ENCODE measurements at places on chromosomes 11 and 22. TPM values are rescaled to one million over a fixed set of nuclear protein-coding genes. Genes with fewer than 3 reads are reported as not detected.

Gene GPHA2
- 0.80 TPM for total RNA-seq

Gene TRPC6
- not detected for total RNA-seq

Gene TNNT3
- total RNA-seq = not detected

Gene NAT10
- total RNA-seq = 87.9 TPM

Gene CRYBB2
- total RNA-seq = 0.86 TPM

Gene SERPING1
- total RNA-seq = 22.3 TPM

Gene FOLR2
- not detected for total RNA-seq

Gene OR8D2
- total RNA-seq = not detected

Gene SPTBN2
- total RNA-seq = 103 TPM

Gene PANX2
- total RNA-seq = 0.62 TPM

Gene APOL4
- not detected for total RNA-seq

GRCh38 chr11:4084406-4085125, 10.0 kb upstream of the RRM1 start:
- no peak for DNase-seq

DNA sequence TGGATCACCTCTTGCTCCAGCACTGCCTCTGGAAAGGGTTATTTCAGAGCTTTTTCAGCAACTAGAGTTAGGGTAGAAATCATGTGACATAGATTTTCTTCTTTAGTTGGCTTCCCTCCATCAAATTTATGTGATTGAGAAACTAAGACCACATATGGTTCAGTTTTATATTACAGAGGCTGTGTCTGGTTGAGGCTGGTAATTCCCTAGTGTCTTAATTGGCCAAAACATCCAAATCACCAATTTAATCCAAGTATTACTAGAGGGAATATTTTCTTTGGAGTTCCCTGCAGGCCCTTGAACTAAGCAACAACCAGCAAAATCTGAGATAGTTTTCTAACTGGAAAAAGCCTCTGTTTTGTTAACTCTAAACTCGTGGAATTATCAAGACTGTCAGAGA, 136.3 kb downstream of the ARHGAP42 start:
- no peak for DNase-seq

GRCh38 chr11:121446752-121447156, 5.4 kb upstream of the SORL1 start:
- no peak for DNase-seq

DNA sequence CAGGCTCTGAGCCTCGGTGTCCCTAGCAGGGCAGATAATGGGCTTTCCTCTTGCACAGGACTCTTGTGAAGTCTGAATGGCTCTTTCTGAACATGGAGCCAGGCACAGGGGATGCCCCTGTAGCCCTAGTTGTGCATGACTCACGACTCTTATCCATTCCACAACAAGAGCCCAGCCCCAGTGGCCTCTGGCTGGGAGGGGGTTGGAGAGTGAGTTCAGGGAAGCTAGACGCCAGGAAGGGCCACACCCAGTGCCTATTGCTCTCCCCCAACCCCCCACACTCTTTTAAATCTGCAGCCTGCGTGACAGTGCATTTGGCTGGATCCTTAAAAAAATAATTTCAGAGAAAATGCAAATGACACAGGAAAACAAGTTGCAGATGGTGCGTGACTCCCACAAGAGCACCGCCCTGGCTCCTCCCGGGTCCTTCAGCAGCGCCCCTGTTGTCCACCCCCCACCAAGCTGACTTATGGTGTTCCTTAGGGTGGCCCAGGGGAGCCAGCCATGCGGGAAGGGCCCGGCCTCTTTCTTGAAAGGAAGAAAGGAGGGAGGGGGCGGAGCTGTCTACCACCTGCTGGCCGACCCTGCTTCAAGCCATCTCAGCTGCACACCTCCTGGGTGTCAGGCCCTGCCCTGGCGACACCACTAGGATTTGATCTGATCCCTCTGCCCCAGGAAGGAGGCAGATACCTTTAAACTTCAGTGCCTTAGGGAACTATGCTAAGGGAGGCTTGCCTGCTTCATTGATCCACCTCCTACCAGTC, 74.7 kb downstream of the MN1 start:
- no peak for DNase-seq

- DNase-seq = no peak
These were observed 5.4 kb downstream of the HINFP start for GRCh38 chr11:119126675-119127268.

DNA sequence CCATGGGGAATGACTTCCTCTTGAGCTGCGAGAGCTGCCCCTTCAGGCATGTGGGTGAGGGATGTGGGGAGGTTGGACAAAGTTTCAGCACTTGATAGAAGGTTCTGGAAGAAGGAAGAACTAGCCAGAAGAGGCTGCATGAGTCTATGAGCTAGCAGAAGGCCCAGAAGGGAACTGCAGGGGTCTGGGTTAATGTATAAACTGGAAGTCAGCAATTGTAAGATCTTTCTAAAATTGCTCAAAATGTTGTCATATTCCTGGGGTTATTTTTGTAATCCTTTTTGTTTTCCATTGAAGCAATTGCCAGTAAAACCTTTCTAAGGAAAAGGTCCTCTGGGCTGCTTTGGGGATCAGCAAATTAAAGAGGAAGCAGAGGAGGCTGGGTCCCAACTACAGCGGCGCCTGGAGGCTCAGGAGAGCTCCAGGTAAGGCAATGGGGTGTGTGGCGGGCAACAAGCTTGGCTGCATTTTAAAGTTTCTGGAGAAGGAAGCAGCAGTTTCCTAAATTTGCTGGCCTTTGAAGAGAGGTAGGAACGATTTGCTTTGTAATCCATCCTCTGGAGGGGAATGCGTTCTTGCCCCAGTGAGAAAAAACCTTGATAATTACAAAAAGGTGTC, 29.2 kb downstream of the ADAMTS15 start:
- DNase-seq = no peak

- no peak for DNase-seq
These were observed 75.6 kb downstream of the SNX19 start for GRCh38 chr11:130840679-130841078.

GRCh38 chr11:120590472-120590871, 78.9 kb downstream of the GRIK4 start:
- peak; percentile 72 for DNase-seq

- peak; percentile 2 for DNase-seq
These were observed 450.8 kb downstream of the SOX6 start for GRCh38 chr11:15905366-15906104.

DNA sequence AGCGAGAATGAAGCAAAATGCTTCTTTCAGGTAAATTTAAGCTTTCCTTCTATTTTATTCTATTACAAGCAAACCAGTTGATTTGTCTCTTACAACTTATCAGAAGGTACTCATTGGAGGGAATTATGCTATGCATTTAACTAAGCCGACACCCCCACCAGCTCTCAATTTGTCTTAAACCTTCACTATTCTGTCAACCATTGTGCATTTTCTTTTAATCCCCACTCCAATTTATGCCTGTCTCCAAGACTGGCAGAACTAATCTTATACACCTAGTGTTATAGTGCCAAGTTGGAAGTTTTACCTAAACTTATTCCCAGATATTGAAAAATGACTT, 12.5 kb downstream of the TAF1D start:
- DNase-seq = no peak

GRCh38 chr11:101797335-101797734, 117.5 kb upstream of the CEP126 start:
- DNase-seq = no peak

DNA sequence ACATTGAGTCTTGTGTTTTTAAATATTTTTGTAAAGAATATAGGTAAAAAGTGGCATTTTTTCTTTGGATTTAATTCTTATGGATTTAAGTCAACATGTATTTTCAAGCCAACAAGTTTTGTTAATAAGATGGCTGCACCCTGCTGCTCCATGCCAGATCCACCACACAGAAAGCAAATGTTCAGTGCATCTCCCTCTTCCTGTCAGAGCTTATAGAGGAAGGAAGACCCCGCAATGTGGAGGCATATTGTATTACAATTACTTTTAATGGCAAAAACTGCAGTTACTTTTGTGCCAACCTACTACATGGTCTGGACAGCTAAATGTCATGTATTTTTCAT, 333 bp upstream of the CD3E start:
- DNase-seq = no peak

DNA sequence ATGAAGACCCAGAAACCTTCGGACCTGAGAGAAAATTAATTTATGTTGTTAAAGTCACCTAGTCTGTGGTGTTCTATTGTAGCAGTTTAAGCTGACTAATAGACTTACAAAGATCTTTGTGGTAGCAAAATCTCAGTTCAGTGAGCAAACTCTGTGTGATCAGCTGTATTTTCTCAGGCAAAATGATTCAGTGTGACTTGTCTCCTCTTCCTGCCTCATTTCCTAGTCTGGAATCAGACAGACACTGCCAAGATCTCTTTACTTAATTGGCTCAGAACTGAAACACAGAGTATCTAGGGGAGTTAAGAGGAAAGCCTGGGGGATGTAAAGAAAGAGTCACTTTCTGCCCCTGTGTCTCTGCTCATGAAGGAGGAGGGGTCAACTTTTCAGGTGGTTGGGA, 564.7 kb downstream of the KCNA4 start:
- DNase-seq = no peak

DNA sequence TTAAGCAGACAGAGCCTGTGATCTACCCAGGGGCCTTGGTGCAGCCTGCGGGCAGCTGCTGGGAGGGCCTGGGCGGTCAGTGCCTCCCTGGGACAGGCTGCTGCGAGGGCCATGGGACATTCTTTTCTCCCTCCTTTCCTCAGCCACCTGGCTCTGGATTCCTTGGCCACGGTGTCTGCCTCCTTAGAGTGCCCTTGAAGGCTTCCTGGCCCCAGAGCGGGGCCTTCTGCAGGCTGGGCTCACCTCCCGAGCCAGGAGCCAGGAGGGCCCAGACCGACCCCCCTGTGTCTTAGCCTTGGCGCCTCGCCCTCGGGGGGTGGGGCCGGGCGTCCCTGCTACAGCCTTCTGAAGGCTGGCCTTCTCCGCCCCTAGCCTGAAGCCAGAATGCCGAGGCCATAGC, 231.2 kb downstream of the TBC1D22A start:
- DNase-seq = no peak

DNA sequence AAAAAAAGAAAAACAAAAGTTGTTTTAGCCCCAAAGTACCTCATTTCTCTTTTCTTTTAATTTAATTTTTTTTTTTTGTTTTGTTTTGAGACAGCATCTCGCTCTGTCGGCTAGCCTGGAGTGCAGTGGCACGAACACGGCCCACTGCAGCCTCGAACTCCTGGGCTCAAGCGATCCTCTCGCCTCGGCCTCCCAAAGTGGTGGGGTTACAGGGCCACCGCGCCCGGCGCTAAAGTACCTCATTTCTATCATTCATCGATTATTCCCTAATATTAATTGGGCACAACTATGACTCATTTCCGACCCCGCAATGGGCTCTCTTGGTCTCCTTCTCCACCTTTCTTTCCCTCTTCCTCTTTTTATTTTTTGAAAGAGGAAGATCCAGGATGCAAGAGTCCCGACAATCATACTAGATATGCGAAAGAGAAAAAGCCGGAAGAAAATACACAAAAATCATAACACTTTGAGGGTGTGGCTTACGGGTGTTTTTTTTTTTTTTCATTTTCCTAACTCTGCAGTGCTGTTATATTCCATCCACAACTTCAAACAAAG, 475 bp upstream of the AIP start:
- no peak for DNase-seq

DNA sequence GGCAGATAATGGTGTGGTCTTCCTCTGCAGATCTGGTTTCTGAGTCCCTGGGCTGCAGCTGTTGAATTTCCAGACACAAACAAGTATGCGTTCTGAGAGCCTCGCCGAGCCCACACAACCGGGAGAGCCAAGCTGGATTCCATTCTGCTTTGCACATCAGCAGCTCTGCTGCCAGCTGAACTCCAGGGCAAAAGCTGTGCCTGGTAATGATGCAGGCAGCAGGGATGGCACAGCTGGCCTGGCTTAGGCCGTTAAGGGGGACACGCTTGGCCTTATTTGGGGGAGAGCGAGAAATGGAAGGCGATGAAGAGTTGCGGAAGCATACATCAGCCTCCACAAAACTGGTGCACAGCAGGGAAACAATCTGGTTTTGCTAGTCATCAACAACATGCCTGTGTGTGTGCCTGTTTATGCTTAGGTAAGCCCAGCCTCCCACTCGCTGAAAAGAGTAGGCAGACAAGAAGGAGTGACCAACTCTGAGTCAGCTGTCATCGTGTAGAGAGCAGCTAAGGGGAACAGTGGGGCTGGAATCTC, 25.1 kb downstream of the ADAMTS8 start:
- DNase-seq = no peak

- DNase-seq = peak; percentile 14
These were observed 5.4 kb downstream of the PLA2G6 start for GRCh38 chr22:38176170-38176741.

DNA sequence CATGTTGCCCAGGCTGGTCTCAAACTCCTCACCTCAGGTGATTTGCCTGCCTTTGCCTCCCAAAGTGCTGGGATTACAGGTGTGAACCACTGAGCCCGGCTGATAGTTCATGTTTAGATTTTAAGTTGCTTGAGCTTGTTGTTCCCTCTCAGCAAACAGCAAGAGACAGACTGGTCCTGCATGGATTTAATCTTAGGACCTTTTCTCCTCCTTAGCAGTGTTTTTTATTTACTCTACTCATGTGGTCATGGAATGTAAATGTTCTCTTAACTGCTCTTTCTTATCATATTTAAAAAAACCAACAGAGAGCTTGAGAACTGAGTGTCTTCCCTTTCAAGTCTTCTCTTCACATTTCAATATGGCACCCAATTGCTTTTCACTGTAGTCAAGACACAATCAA, 22.7 kb upstream of the PRDM10 start:
- DNase-seq = no peak

- no peak for DNase-seq
These were observed 44.5 kb downstream of the ANO1 start for GRCh38 chr11:70122490-70123198.

DNA sequence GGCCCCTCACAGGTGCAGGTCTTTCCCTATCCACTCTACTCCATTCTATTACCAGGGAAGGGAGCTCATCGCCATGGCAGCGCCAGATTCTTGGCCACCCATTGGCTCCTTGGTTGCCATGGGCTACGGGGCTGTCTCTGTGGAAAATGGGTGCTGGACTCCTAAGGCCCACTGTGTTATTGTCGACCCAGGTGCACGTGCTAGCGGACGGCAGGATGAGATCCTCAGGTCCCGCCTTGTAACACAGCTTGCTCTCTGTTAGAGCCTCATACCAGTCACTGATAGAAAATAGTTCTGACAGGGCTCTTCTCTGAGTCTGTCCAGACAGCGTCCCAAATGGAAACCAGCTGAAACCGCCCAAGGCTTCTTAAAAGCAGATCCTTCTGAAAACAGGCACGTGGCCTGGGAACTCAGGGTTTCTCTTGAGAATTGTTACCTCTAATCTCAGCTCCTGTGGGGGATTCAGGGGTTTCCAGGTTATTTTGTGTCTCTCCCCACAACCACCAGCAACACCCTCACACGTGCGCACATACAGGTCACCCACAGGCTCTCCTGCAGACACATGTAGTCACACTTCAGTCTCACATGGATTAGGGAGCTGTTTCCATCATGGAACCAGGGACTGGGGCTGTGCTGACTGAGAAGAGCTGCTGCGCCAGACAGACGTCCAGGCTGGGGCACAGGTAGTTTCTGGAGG, 1.5 kb downstream of the TUB start:
- DNase-seq = peak; percentile 46
